ENCODE measurements at places on chromosomes 16 and 17.

GRCh38 chr17:75980188-75981018 is 1.4 kb downstream of the TEN1 start:
- DNase-seq = no peak

DNA sequence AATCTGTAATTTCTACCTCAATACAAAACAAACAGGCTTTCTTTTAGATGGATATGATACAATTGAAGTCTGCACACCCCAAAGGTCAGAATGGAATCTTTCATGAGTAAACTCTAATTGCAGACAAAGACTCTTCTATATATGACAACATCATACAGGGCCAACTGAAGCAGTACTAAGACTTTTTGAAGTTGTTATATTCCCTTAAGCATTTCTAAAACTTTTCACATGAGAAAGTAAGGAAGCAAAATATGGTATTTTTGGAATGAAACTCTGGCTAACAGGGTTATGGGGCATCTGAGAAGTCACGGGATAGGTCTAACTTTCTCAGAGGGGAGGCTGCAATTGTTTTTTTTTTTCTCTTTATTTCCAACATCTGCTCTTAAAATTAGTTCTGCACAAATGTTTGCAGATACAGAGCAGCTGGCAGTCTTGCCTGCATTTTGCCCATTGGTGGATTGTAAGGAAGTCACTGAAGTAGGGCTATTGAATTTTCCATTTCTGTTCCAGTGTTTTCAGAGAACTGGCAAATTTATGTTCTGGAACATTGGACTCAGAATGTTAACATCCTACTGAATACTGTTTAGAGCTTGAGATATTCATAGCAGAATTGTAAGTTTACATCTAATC is 59.1 kb downstream of the SSH2 start:
- DNase-seq = no peak

GRCh38 chr16:23940111-23940510 is 104.3 kb downstream of the PRKCB start:
- DNase-seq = no peak

DNA sequence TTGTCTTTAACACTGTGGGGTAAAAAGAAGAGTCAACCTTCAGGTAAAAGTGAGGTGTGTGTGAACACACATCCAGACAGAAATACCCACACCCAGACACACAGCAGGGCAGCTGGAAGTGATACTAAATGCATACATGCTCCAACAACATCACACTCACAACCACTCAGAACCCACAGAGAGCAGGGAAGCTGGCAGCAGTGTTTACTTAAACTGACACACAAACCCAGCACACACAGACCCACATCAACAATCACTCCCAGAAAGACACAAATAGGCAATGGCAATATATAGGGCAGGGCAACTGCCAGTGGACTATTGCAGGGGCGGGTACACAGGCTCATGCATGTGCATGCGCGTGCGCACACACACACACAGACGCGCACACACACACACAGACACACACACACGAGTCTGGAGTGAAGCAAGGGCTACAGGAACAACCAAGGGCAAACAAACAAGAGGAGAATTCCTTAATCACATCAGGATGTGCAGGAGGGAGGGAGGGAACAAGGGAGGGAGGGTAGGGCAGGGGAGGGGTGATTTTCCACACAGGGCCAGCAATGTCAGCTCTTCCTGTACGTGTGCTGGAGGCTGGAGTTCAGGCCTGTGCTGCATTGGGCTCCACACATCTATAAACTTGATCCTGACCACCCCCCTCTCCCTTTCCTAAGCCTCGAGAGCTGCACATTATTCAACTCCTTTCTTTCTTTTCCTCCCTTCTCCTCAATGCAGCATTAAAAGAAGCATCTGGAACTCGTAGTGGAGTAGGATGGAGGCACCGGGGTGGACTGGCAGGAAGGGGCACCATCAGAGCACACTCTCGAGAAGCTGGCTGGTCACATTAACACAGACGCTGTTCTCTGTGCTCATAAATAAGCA is 30.1 kb downstream of the HIC1 start:
- no peak for DNase-seq

DNA sequence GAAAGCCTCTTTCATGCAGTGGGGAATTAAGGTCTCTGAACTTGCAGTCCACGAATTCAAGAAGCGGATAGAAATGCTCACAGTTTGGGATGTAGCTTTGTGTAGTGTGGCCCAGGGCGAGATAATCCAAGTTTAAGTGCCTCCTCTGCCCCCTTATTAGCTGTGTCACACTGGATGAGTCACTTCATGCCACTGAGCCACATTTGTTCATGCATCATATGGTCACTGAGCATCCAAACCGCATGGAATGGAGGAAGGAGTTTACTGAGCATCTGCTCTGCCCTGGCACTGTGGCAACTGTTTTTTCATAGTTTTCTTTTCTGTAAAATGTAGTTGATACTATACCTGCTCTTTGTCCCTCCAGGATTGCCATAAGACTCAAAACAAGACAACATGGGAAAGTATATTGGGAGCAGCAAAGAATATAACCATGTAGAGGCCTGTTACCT is 15.1 kb upstream of the DHX8 start:
- no peak for DNase-seq

GRCh38 chr16:73049511-73049910 is 1.6 kb upstream of the ZFHX3 start:
- no peak for DNase-seq

- no peak for DNase-seq
Measured at GRCh38 chr17:39281806-39282205, 56.1 kb upstream of the STAC2 start.

- DNase-seq = no peak
Measured at GRCh38 chr17:32813021-32813420, 63.9 kb downstream of the MYO1D start.

DNA sequence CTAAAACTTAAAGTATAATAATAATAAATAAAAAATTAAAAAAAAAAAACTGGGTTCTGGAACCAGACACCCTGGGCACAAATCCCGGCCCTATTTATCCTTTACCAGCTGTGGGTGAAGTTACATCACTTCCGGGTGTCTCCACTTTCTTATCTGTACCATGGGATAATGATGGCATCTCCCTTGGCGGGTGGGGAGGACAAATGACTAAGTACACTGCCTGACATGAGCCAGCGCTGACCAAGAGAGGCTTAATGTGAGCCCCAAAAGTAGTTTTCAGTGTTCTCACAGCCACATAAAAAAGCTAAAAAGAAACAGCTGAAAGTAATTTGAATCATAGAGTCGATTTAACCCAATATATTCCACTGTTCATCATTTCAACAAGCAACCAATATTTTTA is 424.9 kb downstream of the SOX9 start:
- no peak for DNase-seq

GRCh38 chr17:28136923-28137322 is 94.4 kb downstream of the NLK start:
- DNase-seq = no peak

DNA sequence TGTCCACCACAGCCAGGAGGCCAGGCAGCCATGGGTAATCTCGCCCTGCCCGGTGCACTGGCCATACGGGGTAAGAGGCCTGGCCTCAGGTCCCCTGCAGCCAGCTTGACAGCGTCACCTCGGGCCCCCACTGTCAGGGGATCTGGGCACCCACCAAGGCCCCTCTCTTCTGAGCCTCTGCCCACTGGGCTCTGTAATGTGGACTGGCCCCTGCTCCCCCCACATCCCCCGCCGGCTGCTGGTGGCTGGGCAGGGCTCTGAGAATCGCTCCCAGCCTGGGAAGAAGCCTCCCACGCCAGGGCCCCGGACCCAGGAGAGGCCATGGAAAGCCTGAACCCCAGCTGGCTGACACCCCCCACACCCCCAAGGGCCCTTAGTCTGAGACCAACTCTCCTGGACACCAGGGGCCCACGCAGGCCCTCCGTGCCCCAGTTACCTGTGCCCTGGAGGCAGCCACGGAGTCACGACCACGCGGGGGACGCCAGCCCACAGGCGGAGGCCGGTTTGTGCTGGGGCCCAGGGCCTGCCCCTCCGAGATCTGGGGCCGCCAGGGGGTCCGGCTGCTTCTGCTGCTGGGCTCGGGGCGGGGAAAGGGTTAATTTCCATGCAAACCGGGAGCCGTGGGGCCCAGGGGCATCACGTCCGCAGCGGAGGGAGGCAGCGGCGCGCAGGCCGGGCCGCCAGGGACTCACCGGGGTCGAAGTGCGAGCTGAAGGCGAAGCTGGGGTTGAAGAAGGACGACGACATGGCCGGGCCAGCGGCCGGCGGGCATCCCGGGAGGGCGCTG is at the start of gene PVALEF:
TSS of gene PVALEF (plus strand) at position 262 of the 787 bp plus-strand sequence. CDS start 15,720 bp downstream, outside the sequence.
- no peak for DNase-seq

DNA sequence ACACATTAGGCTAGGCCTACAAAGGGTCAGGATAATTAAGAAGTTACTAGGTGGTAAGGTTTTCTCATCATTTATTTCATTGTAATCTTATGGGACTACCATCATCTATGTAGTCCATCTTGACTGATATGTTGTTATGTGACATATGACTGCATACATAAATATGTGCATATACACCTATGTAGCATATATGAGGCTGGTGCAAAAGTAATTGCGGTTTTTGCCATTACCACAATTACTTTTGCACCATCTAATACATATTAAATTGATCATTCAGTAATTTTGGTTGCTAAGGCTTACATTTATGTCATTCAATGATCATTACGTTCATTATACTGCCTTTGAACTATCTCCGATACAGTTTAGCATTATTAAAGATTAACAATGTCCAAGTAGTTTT is 167.8 kb upstream of the AXIN2 start:
- DNase-seq = no peak

DNA sequence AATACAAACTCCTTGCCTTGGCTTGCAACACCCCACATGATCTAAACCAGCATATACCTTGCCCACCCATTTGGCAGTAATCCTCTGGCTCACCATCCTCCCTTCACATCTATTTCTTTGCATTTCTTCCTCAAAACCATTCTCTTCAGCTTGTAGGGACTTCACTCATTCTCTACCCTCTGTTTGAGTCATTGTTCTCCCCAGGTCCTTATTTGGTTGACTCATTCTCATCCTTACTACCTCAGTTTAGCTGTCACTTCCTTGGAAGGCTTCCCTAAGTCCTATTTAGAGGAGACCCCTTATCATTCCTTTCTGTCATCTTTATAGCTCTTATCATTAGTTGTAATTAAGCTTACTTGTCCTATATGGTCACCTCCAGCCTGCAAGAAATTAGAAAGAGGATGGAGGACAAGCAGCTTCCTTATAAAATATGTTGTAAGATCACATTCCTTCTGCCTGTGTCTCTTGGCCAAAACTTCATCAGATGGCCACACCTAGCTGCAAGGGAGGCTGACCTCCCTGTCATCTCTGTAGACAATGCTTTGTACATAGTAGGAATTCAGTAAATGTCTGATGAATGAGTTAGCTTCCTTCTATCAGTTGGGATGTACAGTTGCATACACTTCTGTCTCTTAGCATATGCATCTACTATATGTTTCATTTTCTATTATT is 1.7 kb downstream of the TTC19 start:
- DNase-seq = no peak

- no peak for DNase-seq
Measured at GRCh38 chr17:69995476-69995875, 79.5 kb upstream of the KCNJ16 start.

DNA sequence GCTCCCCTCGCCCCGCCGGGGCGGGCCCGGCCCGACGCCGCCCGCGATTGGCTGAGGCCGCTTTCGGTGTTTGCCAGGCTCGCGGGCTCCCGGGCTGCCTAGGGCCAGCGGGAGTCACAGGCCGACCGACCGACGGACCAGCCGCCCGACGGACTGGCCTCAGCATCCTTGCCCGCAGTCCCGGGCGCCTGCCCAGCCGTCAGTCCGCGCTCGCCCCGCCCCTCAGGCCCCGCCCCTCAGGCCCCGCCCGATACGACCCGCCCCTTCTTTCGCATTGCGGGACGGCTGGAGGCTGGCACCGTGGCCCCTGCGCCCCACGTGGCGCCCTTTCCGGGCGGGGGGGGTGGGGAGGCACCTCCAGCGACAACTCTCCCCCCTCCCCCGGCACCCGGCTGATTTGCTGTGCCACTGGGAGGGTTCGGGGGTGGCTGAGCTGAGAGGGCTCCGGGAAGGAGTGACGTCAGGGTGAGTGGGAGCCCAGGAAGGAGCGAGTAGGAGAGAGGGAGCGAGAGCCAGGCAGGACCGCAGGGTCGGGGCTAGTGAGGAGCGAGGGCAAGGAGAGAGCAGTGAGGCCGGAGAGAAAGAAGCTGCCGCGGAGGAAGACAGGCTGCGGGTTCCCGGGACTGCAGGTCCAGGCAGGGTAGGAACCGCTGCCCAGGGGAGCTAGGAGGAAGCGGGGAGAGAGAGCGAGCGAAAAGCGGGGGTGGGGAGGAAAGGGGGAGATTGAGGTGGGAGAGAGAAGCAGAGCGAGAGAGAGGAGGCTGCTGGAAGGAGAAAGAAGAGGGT is at the start of gene ASPHD1:
TSS of gene ASPHD1 (plus strand) at position 387 of the 786 bp plus-strand sequence. CDS start 484 bp downstream, outside the sequence.
- DNase-seq = peak; percentile 59

DNA sequence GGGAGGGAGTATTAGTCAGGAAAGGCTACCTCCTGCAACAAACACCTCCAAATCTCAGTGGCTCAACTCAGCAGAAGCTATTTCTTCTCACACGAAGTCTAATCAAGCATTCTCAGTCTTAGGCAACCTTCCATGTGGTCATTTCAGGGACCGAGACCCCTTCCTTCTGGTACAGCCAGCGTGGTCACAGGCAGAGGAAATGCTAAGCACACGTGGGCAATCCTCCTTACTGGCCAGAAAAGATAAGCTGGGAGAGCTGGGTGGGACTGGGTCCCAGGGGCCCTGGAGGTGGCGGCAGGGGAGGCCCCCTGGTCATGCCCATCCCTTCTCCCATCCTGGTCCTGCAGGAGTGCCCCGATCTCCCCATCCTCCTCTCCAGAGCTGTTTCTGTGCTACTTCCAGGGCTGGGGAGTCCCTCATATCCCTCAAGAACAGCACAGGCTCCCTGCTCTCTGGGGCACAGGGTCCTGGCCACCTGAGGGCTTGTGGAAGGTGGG is 5.7 kb upstream of the CX3CL1 start:
- no peak for DNase-seq

GRCh38 chr17:69869667-69870066 is 205.4 kb upstream of the KCNJ16 start:
- DNase-seq = no peak

GRCh38 chr16:27106305-27106704 is 39.6 kb downstream of the C16orf82 start:
- no peak for DNase-seq

DNA sequence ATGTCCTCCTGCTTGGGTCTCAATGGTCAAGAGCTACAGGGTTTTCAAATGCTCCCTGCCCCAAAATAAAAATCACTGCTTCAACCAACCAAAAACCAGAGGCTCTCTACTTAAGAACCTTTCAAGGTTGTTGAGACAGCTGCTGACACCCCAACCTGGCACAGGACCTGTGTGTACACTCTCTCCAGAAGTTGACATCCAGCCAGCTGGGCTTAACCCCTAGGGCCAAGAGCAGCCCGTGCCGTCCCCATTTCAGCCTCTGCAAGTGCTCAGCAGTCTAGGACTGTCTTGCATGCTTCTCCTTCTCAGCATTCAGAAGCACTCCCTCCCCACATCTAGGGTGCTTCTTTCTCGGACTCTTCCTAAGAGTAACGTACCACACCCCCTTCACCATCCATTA is 59.0 kb upstream of the TRAP1 start:
- DNase-seq = no peak

- no peak for DNase-seq
Measured at GRCh38 chr16:67238806-67239470, 8.3 kb downstream of the FHOD1 start.

Data from activated T-helper 9 cell treated with anti-CD3 and anti-CD28 coated beads, Interleukin-2, amount 50 U/mL, for 16 hours (primary cell).